Fibroblast of the aortic adventitia (primary cell): ENCODE measurements at places on chromosomes 2 and 18.

DNA sequence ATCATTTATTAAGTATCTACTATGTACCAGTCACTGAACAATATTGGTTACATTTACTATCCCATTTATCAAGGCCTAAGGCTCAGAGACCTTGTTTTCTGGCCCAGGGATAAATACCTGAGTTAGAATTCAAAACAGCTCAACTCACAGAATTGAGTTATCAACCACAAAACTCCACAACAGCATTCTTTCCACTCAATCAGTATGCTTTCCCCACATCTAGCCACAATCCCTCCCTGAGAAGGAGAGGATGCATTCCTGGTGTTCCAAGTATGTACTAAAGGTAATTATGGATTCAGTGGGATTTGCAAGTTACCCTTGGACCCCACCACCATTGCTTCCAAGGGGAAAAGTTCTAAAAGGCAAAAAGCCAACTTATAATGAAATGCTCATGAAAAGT lies 104.2 kb upstream of the PID1 start:
- peak; percentile 29 for DNase-seq

GRCh38 chr2:219506802-219507526 lies 7.3 kb upstream of the ASIC4 start:
- DNase-seq, result no peak

GRCh38 chr2:46876741-46877384 lies 38.7 kb downstream of the MCFD2 start:
- DNase-seq, result peak; percentile 90

- DNase-seq, result no peak
Observed at GRCh38 chr2:57877811-57878170, 168.8 kb upstream of the VRK2 start.

GRCh38 chr2:41337956-41338355 lies 709.9 kb upstream of the PKDCC start:
- no peak for DNase-seq
